ENCODE measurements at places on chromosomes 4 and X.

DNA sequence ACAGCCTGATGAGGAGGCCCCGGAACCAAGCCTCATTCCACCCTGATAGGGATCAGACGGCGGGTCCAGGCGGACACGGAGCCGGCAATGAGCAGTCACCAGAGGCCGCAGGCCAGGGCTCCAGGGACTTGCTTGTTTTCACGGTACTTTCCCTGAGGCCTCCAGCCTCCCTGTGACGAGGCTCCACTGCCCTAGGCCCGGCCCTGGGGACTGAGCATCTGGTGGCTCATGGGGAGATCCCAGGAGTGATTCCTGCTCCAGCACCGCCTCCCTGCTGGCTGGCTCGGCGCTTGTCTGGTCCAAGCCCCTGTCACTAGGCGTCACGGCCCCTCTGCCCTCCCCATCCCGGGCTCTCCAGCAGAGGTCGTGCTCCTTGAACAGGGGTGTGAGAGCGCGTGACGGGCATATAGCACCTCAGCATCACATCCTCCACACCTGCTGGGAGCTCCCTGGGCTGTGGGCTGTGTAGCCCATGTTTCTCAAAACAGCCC lies 14.1 kb downstream of the HTRA3 start:
- no peak for DNase-seq

DNA sequence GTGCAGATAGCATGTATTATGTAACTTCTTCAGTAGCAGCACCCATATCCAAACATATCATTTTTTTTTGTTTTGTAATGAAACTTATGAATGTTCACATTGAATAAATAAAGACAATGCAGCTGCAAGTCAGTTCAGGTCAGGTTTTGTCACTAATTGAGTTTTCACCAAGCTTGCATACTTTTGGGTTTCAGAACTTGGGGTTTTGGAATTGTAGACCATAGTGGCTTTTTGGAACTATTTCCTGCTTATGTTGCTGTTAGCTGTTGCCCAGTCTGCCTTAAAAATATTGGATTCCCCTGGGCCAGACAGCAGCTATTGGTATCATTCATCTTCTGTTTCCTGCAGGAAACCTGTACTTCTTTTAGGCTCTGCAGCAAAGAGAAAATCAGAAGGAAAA lies 113.4 kb upstream of the LIMCH1 start:
- no peak for DNase-seq

DNA sequence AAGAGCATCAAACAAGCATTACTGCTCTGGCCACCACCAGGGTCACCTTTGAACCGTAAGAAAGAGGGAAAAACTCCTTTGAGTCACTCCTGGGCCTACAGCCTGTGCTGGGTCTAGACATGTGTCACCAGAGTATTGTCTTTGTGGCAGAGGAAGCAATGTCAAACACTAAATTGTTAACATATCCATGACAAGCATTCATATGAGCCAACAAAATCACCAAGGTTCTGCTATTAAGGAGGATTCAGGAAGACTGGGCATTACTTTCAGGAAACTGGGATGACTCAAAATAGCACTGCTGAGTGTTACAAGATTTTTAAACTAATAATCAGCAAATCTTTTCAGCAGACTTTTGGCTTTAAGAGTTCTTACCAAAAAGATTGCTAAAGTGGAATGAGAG lies 28.1 kb downstream of the LGI2 start:
- DNase-seq: no peak

DNA sequence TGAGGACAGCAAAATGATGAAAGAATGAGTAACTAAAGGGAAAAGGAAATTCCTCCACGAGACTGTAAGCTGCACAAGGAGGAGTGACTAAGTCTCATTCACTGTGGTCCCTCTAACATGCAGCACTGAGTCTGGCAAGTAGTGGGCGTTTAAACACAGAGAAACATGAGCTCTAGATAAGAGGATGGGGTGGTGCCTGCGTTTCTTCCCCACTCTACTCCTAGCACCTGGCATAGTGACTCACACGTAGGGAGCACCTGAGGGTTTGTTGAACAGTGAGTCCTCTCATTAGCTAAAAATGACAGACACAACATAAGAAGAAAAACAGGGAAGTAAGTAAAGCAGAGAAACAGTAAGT lies 105.8 kb upstream of the CBR4 start:
- DNase-seq: peak; percentile 91

DNA sequence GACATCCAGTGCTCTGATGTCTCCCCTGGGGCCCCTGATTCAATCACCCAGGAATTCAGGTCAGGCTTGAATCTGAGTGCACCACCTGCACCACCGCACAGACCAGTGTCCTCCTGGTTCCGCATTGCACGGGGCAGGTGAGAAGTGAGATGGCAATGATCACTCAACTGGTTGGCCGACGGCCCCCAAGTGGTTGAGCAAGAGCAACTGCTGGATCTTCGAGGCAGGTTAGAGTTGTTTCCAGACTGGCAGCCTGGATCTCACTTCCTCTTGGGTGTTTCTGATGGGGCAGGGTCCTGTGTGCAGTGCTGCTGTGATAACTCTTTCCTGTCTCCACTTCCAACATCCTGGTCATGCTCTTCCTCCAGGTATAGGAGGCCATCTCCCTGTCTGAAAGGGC lies 50.4 kb downstream of the C4orf50 start:
- no peak for DNase-seq

GRCh38 chr4:33802578-33802977 lies 2441.7 kb downstream of the ARAP2 start:
- DNase-seq: no peak

DNA sequence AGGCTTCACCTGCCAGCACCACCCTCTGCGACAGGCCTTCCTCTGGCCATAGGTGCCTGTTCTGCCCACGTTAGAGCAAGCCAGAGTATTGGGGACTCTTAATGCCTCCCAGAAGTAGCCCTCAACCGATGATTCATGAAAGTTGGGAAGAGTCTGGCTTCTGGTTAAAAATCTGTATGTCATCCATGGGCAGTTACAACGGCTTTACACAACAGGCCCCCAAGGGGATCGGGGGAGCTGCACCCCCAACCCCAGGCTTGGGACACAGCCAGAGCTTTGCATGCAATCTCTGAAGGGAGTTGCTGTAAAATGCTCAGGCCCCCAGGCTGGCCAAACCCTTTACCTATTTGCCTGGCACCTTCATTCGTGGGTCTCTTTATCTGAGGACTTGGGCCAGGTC lies 5.4 kb upstream of the CYTL1 start:
- DNase-seq: no peak

- no peak for DNase-seq
Measured at GRCh38 chr4:104574371-104574770, 79.7 kb upstream of the CXXC4 start.

DNA sequence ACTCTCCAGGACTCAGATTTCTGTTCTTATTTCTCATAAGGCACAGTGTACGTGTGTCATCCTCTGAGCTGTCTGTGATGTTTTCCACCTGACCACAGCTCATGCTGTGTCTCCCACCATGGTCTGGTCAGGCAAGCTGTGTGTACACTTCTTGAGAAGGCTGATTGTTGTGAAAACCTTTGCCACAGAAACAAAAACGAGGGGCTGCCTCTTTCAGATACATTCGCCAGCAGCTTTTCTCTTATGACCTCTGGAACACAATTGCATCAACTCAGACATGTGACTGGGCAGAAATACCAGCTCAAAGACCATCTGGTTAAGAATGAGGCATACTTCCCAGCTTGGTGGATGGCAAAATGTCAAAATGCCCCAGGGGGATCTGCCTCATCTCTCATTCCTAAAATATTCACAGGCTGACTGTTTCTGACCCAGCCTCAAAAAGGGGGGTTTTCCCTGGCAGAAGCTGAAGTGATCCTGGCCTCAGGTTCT lies 46.1 kb downstream of the PGRMC2 start:
- peak; percentile 85 for DNase-seq

GRCh38 chr4:157372567-157372966 lies 152.0 kb downstream of the GRIA2 start:
- no peak for DNase-seq

GRCh38 chrX:118350221-118350620 lies 4.3 kb downstream of the WDR44 start:
- no peak for DNase-seq

GRCh38 chrX:48833542-48834138 lies 1.8 kb downstream of the PCSK1N start:
- no peak for DNase-seq

GRCh38 chr4:70868778-70869177 lies 29.1 kb upstream of the GRSF1 start:
- DNase-seq: no peak

GRCh38 chr4:103098756-103099440 lies 736 bp downstream of the BDH2 start:
- DNase-seq: no peak

GRCh38 chr4:61068745-61069144 lies 131.4 kb upstream of the ADGRL3 start:
- DNase-seq: peak; percentile 1

GRCh38 chr4:12445711-12446235 lies 1017.1 kb upstream of the HS3ST1 start:
- no peak for DNase-seq

GRCh38 chr4:169383724-169384123 lies 113.0 kb upstream of the SH3RF1 start:
- DNase-seq: peak; percentile 55

GRCh38 chr4:105399532-105400161 lies 74.2 kb downstream of the PPA2 start:
- DNase-seq: peak; percentile 47

GRCh38 chrX:8237718-8238117 lies 66.7 kb upstream of the VCX2 start:
- no peak for DNase-seq

- peak; percentile 13 for DNase-seq
Measured at GRCh38 chr4:30720661-30721184, 554 bp downstream of the PCDH7 start.

GRCh38 chr4:1939664-1940509 lies 68.7 kb downstream of the NSD2 start:
- DNase-seq: peak; percentile 69

GRCh38 chr4:67120369-67120768 lies 424.9 kb downstream of the CENPC start:
- DNase-seq: no peak

- no peak for DNase-seq
Measured at GRCh38 chr4:74423104-74423503, 21.8 kb upstream of the AREG start.

- DNase-seq: no peak
Measured at GRCh38 chr4:104492183-104492771, 2.4 kb downstream of the CXXC4 start.

DNA sequence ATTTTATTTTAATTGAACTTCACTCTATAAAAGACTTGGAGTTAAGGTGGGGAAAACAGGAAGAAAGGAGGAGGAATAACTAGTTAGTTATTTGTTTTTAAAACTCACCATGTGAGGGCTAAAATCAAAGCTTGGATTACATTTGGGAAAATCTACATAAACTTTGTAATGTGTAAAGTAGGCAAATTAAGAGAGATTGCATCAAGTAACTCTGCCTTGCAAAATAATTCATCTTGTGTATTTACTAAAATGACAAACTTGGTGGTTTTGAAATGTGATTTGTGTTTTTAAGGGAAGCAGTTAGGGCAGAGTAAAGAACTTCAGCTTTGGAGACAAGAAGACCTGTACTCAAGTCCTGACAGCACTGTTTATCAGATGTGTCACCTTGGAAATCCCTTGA lies 43.3 kb upstream of the RASSF6 start:
- DNase-seq: no peak

DNA sequence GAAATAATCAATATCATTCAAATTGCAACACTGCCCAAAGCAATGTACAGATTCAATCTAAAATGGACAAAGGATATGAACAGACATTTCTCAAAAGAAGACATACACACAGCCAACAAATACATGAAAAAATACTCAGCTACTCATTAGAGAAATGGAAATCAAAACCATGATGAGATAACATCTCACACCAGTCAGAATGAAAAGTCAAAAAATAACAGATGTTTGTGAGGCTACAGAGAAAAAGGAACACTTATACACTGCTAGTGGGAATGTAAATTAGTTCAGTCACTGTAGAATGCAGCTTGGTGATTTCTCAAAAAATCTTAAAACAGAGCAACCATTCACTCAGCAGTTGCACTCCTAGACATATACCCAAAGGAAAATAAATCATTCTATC lies 205.2 kb downstream of the DKK2 start:
- no peak for DNase-seq

DNA sequence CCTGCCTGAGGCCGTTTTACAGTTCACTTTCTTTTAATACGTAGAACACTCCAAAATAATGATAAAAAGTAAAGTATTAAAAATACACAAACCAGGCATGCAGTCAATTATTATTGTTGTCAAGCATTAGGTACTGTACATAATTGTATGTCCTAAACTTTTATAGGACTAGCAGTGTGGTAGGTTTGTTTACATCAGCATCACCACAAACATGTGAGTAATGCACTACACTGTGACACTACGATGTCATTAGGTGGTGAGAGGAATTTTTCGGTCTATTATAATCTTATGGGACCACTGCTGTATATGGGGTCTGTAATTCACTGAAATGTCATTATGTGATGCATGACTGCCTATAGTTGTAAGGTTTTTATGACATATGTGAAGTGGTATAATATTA lies 149.5 kb upstream of the SH3RF1 start:
- no peak for DNase-seq

- no peak for DNase-seq
Measured at GRCh38 chrX:34437586-34437985, 219.5 kb downstream of the TMEM47 start.

DNA sequence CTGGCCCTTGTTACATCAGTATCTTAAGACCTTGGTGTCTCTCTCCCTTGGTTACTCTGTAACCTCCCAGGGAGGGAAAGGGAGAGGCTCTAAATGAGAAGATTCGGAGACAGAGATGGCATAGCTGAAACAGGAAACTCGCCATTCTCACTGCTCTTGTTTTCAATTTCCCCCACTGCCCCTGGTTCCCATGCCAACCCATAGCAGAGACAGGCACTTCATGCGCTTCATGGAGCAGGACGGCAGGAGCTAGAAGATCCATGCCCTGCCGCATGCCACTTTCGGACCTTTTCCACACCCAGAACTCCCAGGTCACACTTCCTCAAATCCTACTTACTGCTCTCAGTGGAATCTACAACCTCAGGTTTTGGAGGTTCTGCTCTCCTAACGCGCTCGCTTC lies 3.1 kb downstream of the ZMYM3 start:
- no peak for DNase-seq

DNA sequence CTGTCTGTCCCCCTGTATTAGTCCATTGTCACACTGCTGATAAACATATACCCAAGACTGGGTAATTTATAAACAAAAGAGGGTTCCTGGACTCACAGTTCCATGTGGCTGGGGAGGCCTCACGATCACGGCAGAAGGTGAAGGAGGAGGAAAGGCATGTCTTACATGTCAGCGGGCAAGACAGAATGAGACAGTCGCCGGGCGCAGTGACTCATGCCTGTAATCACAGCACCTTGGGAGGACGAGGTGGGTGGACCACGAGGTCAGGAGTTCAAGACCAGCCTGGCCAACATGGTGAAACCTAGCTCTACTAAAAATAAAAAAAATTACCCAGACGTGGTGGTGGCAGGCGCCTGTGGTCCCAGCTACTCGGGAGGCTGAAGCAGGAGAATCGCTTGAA lies 24.7 kb downstream of the IL3RA start:
- no peak for DNase-seq

DNA sequence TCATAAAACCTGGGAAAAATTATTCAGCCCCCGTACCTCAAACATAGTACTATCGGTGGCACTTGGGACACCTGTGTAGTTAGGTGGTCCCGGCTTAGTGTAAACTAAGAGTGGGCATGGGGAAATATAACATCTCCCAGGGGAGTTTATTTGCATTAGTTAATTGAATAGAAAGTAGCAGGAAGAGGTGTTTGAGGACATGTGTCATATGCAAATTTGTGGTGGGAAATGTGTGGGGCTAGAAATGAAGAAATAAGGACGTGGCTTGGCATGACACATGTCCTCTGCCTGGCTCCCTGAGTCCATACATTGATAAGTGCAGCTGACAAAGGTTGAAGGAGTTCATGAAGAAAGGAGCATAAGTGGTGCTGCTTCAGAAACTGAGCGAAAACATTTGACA lies 483.6 kb downstream of the SH2D1A start:
- no peak for DNase-seq

Measured in RWPE1 (cell line).